ENCODE measurements at places on chromosomes 7 and 10.

- no peak for DNase-seq
Measured at GRCh38 chr10:93859049-93859655, 34.6 kb upstream of the SLC35G1 start.

DNA sequence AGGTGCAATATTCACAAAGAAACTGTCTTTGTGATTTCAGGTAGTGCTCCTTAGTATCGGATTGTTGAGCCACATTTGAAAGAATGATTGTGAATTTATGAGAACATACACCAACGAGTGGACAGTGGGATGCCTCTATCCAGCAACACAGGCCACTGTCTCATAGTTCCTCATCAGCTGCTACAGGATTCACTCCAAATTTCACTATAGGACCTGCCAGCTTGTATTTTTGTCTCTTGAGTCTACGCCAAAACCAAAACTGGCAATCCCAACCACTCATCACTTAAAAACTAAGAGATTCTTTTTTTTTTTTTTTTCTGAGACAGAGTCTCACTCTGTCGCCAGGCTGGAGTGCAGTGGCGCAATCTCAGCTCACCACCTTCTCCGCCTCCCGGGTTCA lies 964.5 kb downstream of the CNTNAP2 start:
- no peak for DNase-seq

DNA sequence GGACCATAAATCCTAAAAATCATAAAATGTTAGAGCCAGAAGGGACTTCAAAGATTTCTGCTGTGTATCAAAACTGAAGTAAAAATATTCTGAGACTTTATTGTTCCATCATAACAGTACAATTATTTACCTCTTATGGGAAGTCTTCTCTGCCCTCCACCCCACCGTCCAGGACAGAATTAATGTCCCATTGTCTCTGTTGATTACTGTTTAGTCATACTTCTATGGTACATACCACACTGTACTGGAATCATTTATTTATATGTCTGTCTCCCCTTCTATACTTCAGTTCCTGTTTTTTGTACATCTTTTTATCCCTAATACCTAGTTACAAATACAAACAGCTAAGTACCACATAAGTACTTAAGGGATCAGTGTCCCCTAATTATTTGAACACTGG lies 91.4 kb upstream of the CAPZA2 start:
- DNase-seq = no peak

- no peak for DNase-seq
Measured at GRCh38 chr7:112130729-112131410, 75.3 kb downstream of the DOCK4 start.
